Large intestine (tissue), 12 donors: ENCODE measurements at places on chromosomes 6 and 20.

DNA sequence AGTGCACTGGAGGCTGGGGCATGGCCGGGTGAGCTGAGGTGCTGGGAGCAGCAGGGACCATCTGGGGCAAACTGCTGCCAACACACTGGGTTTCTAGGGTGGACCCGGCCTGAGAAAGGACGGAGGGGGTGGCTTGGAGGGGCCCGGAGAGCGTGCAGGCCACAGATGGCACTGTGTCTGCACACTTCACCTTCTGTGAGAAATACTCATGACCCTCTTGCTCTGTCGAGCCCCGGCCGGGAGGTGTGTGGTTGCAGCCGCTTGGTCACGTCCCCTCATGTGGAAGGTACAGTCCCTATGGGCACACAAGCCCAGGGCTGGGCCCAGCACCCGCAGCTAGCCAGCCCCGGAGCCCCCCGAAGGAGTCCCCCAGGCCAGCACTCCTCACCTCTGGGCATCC is 59.7 kb downstream of the RBM38 start:
- DNase-seq, result no peak

- no peak for DNase-seq
Measured at GRCh38 chr6:144922120-144922722, 637.1 kb downstream of the UTRN start.

- no peak for DNase-seq
Measured at GRCh38 chr6:46103441-46104115, 26.2 kb upstream of the ENPP4 start.

GRCh38 chr20:62952968-62953838 is 694 bp downstream of the SLC17A9 start:
- peak; percentile 50 for DNase-seq

DNA sequence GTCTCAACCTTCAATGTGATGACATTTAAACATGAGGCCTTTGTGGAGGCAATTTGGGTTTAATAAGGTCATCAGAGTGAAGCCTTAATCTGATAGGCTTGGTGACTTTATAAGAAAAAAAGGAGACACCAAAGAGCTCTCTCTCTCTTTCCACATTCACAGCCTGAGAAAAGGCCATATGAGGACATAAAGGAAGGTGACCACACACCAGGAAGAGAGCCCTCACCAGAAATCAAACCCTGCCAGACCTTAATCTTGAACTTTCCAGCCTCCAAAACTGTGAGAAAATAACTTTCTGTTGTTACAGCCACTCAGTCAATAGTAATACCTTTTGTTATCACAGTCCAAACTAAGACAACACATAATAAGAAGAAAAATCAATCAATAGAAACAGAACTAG is 47.7 kb downstream of the COL12A1 start:
- DNase-seq, result no peak

DNA sequence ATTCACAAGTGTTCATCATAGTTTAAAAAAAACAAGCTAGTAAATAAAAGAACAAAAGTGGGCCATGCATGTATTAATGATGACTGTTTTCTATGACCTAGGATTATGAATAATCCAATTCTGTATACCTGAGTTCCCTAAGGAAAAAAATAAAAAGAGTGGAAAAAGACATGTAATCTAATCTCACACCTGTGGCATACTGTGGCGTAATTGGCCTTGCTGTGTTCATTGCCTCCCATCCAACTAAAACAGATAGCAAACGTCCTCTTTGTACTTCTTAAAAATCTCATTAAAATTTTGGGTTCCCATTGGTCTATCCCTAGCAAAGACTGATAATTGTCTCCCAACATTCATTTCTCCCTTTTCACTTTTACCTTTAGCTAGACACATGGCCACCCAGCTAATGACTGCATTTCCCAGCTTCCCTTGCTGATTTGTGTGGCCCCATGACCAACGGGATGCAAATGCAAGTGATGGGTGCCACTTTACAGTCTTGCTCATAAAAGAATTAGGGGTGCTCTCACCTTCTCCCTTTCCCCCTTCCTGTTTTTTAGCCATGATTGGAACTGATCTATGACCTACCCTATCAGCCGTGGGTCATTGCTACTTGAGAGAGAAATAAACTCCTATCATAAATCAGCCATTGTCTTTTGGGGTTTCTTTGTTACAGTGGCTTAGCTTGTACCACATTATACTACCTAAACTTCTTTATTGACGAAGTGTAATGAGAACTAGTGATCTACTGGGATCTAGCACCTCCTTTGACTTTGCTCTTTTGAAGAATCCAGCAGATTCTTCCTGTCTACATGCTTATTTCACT is 32.0 kb upstream of the TBC1D22B start:
- no peak for DNase-seq

- DNase-seq, result no peak
Measured at GRCh38 chr20:57224641-57225138, 41.8 kb downstream of the BMP7 start.

- DNase-seq, result no peak
Measured at GRCh38 chr6:84615987-84616386, 148.4 kb downstream of the TBX18 start.

GRCh38 chr20:16551607-16552006 is 21.6 kb downstream of the KIF16B start:
- no peak for DNase-seq

DNA sequence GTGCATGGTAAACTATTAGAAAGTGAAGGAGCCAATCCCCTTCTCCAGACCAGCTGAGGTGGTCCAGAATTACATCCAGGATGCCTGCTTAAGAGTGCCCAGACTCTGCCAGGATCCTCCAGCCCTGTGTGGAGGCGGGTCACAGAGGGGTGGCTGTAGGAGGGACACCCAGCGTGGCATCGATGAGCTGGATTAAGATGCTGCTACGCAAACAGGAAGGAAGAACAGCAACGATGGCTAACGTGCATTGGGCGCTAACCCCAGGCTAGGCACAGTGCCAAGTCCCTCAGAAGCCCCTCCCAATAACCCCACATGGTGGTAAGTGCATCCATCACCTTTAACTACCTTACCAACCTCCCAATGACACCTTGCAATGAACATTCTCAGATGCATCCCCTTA is 63.9 kb upstream of the MRPS10 start:
- DNase-seq, result no peak

GRCh38 chr6:125906158-125906998 is 50.2 kb upstream of the HINT3 start:
- no peak for DNase-seq

GRCh38 chr20:57582432-57583288 is 21.8 kb downstream of the PCK1 start:
- DNase-seq, result peak; percentile 70

GRCh38 chr20:51153867-51154707 is 131.2 kb upstream of the KCNG1 start:
- no peak for DNase-seq

DNA sequence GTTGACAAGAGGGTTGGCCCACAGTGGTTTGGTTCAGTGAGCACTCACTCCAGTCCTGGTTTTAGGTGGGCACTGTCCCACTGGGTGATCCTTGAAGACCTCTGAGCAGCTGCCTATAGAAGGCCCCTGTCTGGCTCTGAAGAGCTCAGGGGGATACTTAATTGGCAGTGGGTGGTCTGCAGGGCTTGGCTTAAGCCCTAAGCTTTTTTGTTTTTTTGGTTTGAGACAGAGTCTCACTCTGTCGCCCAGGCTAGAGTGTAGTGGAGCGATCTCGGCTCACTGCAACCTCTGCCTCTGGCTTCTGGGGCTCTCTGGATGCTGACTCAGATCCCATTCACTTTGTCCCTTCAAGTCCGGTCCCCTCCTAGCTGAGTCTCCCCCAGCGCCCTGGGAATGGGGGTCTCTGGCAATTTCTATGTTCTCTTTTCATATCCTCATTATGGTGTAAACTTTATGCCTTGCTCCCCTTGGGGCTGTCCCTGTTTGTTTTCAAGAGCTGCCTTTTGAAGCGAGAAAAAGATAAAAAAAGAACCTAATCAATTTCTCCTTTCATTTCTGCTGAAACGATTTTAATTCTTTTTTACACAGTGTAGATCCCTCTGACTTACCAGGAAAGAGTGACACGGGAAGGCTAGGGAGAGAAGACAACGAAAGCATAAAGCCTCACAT is 12.2 kb upstream of the KCNG1 start:
- no peak for DNase-seq

DNA sequence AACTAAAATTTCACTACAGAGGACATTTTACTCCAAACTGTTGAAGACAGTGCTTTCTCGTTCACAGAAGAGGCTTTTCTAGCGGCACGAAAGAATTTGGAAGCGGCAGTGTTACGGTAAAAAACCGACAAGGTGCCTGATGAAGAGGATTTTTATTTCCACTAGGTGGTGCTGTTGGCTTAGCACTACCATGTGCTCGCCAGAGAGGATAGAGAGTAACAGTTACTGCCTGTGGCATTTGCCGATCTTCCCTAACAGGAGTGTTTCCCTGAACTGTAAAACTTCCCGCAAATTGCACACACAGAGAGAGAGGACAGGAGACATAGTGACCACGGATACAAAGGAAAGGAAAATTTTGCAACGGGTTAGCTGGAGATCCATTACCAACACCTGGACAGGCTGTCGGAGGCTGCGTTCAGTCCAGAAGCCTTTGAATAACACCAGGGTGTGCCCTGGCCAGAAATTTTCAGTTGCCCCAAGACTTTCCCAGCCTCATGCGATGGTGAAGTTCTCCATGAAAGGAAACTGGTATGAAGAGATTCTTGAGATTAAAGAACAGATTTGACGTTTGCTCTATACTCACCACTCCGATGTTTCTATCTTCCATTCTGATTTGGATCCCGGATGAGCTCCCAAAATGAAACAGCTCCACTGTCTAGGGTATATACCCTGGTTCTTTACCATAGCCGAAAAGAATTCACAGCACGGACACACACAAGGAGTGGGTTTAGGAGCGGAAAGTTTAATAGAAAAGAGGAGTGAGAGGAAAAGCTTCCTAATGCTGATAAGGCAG is 48.1 kb downstream of the HLA-DPB1 start:
- no peak for DNase-seq

- no peak for DNase-seq
Measured at GRCh38 chr6:136979206-136979605, 57.1 kb downstream of the SLC35D3 start.

- peak; percentile 31 for DNase-seq
Measured at GRCh38 chr20:8394308-8394945, 262.4 kb downstream of the PLCB1 start.

GRCh38 chr20:34525709-34526416 is 9.6 kb downstream of the DYNLRB1 start:
- DNase-seq, result peak; percentile 83
